Activated naive CD4-positive, alpha-beta T cell treated with anti-CD3 and anti-CD28 coated beads, Interleukin-2, amount 50 U/mL, for 16 hours (primary cell): ENCODE measurements at places on chromosomes 5 and 9.

GRCh38 chr9:93693129-93693528, 116.7 kb downstream of the PHF2 start:
- DNase-seq = no peak

DNA sequence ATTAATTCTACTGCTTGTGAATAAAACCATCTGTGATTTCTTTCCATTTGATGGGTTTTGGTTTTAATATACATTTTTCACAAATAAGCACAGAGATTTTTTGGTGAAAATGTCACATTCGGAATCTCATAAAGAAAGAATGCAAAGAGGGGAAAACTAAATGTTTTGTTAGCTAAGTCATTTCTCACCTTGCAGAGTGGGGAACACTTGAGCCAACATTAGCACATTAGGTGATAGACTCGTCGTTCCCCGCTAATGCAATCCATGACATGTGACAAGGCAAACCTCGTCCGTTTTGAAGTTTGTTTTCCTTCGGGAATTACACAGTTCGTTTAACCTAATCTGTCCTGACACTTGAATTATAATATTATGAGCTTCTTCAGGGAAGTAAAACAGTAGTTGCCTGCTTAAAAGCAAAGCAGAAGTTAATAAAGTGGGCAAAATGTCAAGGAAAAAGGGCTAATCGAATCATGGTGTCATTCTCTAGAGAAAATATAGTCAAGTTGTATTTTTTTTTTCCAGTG, 95.8 kb upstream of the LMX1B start:
- no peak for DNase-seq

DNA sequence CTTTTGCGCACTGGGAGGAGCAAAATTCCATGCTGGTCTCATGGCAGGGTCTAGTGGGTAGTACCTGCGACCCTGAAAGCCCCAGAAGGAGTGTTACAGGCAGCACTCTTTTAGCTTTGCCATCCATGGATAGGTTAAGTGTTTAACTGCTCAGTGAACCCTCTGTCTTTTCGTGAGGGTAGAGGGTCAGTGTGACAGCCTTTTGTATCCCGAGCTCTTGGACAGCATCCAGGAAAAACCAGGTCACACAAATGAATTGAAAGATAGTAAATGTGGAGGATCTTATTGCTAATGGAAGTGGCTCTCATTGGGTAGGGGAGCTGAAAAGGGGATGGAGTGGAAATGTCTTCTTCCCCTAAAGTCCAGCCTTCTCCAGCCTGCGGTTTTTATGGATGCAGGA, 57.8 kb upstream of the CCDC112 start:
- DNase-seq = no peak

- DNase-seq = no peak
Observed at GRCh38 chr5:14155075-14155474, 11.9 kb downstream of the TRIO start.

DNA sequence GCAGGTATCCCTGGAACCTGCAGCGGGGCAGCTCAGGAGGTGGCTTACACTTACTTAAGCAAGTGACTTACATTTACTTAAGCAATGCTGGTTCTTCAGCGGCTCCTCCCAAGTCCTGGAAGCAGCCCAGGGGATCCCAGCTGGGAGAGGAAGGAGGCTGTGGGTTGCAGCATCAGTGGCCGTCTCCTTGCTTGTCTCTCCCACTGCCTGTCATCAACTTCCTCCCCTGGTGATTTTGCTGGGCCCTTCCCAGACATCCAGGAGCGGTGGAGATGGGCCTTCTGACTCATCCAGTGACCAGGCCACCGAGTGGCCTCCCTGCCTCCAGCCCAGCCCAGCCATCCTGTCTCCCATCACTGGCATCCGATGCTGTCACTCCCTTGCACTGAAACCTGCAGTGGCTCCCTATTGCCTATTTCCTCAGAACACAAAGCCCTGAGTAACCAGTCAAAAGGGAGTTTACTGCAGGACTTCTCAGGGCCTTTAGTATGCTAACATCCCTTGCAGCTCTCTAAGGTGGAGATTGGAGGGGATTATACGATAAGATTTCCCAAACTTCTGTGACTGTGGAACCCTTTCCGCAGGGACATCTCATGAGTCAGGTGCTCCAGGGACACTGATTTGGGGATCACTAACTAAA, 155.9 kb upstream of the PHYKPL start:
- DNase-seq = no peak

GRCh38 chr5:2857837-2858236, 106.4 kb upstream of the IRX2 start:
- no peak for DNase-seq

GRCh38 chr9:79984429-79985067, 412.8 kb downstream of the TLE4 start:
- DNase-seq = no peak

DNA sequence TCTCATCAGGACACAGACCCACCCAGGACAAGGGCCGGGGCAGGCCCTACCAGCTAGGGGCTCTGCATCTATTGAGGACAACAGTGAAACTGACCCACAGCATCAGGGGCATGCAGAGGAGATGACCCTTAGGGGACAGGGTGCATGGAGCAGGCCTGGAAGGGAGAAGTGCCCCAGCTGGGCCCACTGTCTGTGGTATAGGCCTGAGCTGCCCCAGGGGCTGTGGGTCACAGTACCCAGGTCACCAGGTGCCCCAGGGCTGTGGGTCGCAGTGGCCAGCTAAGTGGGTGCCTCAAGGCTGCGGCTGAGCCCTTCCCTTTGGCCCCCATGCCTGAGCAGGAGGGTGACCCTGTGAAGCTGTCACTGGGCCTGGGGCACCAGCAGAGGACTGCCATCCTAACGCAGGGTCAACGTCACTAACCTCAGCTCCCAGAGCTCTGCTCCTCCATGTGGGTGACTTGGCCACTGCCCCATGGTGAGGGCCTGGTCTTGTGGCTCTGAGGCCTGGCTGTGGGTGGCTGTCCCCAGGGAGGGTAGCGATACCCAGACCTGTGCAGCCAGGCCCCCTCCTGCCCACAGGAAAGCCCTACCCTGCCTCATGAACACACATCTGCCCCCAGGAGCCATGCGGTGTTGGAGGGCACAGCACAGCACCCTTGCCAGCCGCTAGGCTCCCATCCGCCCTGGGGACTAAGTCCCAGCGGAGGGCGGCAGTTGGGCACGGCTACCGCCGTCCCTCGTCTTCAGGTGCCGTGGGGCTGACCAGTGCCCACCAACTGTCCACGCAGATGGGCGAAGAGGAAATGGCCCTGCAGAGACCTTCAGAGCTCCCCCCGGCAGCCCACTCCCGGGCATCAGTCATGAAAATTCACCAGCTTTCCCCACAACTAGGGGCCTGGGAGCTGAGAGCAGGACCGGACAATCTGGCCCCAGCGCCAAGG, 4.9 kb downstream of the EDF1 start:
- no peak for DNase-seq
